ENCODE measurements at places on chromosomes 3 and 15.
A peak's percentile ranks its signal among the peaks of the same experiment; 100 is the strongest.

GRCh38 chr3:187370051-187370450 is 1.9 kb downstream of the RTP4 start:
- no peak for DNase-seq

DNA sequence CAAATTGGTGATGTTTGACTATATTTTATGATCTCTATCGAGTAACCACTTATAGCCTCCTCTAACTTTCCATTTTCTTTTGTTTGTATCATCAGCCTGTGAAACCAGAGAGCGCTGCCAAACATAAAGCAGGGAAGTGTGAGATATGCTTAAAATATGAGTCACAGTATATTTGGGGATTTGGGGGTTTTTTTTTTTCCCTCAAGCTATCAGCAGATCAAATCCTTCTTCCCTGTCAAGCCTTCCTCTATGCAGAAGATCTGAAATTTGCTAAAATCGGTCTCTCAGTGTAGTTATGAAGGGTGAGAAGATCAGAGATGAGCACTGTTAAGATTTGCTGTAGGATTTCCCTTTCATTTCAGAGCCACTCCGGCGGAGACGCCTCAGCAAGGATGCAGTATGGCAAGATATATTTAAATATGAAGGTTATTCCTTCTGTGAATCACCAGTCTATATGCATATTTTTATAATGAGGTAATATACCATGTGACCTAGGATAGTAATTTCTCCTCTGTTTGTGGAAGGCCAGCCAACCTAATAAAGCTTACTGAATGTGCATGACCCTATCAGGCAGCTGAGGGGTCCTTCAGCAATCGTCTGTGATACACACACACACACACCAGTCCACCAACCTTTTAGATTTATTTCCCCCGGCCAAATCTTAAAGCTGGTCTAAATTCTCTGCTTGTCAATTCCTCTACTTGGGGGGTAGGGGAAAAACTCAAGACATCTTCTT is 474.1 kb downstream of the FOXP1 start:
- DNase-seq, result peak; percentile 24

- DNase-seq, result no peak
These were observed 81.9 kb upstream of the ADAMTSL3 start for GRCh38 chr15:83571820-83572707.

GRCh38 chr15:74712311-74712710 is 13.0 kb downstream of the CYP1A1 start:
- no peak for DNase-seq

GRCh38 chr15:40754574-40754882 is 526 bp downstream of the RMDN3 start:
- no peak for DNase-seq

DNA sequence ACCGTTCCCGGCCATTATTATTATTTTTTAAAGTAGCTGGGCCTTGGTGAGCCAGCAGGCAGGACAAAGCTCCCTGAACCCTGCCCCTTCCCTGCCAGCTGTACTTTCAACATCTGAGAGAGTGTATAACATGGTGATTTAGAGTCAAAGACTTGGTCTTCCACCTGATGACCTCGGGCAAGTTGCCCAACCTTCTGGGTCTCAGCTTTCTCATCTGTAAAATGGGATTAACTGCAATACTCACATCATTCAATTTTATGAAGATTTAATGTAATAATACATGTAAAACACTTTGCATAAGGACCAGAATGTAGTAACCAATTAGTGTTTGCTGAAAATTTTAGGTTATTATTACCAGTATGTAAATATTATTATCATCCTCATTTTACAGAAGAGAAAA is 11.9 kb upstream of the TRH start:
- DNase-seq, result no peak

GRCh38 chr3:195271410-195272243 is 668 bp upstream of the XXYLT1 start:
- DNase-seq, result no peak

DNA sequence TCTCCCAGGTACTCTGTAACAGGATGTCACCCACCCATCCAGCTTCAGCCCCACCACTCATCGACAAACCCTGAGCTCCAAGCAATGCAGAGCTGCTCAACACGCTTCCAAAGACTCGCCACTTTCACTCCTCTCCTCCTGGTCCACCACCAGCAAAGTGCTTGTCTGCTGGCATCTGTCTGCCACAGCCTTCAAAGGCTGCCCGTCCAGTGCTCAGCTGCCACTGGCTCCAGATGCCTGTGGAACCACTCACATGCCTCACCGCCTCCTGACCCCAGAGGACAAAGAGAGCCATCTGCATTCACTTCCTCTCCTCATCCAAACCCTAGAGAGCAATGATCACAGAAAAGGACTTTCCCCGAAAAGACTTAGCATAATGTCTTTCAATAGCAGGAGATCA is 109.5 kb upstream of the OCA2 start:
- DNase-seq, result no peak

- no peak for DNase-seq
These were observed 434.5 kb upstream of the RGMA start for GRCh38 chr15:93523481-93523880.

DNA sequence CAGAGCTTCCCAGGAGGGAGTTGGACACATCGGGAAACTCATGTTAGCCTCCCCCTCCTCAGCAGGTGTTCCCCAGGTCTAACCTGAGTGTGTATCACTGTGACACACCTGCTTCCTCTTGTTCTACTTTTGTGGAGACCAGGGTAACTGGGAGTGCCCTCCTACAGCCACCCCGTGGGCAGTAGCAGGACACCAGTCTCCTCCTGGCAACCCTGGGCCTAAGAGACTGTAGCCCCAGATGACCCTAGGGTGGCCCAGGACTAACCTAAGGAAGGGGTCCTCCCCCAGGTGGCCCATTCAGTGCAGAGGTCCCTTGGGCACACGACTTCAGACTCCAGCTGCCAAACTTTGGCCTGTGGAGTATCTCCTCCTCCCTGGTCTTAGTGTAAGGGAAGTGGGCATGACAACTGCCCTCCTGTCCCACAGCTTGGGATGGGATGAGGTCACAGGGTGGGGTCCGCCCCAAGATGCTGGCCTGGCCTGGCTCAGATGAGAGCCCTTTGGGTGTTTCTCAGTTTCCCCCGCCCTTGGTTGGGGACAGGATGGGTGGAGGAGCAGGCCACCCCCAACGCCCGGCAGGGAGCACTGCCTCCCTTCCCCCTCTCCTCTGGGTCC is 4.8 kb downstream of the CSK start:
- DNase-seq, result no peak

- DNase-seq, result peak; percentile 11
These were observed 12.5 kb downstream of the ZPLD1 start for GRCh38 chr3:102447272-102447671.

DNA sequence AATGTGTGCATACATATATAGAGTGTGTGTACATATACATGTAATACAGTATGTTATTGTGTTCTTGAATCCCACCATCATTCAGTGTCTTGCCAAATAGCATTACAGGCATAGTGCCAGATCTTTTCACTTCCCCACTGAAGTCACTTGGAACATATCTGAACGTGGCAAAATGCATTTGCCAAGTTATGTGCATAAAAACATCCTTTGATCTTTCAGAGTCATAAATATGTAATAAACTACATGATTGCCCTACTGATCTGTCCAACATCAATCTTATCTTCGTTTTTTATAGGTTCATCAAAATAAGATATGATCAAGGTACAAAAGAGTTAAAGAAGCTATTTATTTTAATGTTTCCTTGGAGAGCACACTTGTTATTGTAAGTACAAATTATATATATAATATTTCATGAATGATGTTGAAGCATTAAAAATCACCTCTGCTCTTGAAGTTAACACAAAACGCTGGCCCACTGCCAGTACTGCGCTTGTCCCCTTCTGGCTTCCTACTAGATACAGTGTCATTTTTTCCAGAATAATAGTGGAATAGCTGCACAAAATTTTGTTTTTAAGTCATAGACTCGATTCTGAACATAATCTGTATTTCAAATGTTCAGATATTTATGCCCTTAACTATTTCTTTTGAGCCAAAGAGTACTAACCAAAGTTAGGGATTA is 549.5 kb upstream of the ARRDC4 start:
- DNase-seq, result no peak

- no peak for DNase-seq
These were observed 400.8 kb upstream of the THBS1 start for GRCh38 chr15:39180030-39180429.

DNA sequence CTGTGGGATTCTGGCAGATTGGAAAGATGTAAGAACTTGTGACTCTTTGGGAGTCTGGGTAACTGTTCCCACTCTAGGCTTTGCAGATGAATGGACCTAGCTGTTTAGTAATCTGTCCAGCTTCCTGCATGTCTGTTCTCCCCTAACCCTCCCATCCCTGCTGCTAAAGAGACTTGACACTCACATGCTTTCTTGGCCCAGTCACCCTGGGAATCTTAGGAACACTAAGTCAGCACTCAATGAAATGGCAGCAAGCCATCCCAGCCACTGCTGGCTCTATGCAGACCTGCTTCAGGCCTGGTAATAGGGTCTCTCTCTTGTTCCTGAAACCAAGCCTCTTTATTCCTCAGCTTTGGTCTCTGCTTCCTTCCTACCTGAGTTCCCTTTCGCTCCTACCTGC is 63.7 kb upstream of the THSD4 start:
- peak; percentile 57 for DNase-seq

DNA sequence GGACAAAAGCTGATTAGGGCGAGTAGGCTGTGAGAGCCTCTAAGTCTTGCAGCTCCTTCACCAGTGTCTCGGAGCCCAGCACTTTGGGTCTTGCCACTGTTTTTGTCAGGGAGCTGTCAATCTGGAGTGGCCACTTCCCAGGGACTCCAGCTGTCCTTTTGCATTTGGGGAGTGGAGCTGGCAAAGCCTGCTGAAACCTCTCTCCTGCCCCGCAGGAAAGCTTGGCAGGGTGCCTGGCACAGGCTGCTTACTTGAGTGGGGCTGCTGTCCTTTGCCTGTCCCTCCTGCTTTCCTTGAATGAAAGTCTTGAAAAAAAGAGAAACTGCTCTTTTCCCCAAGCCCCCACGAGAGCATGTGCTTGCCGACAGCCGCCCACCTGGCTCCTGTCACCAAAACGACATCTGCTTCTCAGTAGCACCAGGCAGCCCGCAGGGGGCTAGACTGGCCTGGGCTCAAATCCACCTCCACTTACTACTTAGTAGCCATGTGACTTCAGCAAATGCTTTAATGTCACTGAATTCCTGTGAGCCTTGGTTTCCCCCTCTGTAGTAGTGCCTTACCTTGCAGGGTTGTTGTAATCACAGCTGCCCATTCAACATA is 13.7 kb downstream of the USP13 start:
- DNase-seq, result no peak

DNA sequence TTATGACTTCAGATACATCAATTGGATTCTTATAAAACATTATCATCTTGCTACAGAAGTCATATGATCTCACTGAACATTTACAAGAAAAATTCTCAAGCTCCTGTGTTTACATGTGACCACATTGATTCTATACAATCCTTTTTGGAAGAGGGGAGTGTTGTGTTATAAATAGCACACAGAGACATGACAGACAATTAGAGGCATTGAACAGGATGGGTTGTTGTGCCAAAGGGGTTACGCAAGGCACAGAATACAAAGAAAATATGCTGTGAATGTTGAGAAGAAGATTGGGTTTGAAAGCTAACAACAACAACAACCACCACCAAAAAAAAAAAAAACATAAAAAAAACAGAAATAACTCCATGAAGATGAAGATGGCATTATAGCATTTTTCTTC is 32.5 kb upstream of the TBL1XR1 start:
- no peak for DNase-seq

GRCh38 chr3:127652246-127652995 is 20.3 kb upstream of the ABTB1 start:
- no peak for DNase-seq

DNA sequence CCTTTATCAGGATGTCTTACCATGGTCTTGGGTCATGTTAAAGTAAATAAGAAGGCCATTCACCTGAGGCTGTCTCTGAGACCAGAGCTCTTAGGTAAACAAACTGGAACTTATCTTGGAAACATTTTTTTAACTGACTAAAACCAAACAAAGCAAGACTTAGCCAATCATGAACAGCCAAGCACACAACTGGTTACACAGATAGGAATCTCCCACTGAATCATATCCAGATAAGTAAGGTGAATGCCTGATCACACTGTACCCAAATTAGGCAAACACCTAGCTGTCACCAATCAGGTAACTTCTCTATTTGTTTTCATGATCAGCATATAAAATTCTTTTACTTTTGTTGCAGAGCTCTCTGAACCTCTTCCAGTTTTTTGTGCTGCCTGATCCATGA is 205.4 kb downstream of the CNTN3 start:
- no peak for DNase-seq

- DNase-seq, result no peak
These were observed 38.0 kb downstream of the RAB7A start for GRCh38 chr3:128763967-128764366.

GRCh38 chr3:61595288-61595687 is 33.9 kb downstream of the PTPRG start:
- no peak for DNase-seq

- DNase-seq, result no peak
These were observed 50.6 kb upstream of the SLC7A14 start for GRCh38 chr3:170636400-170636973.

DNA sequence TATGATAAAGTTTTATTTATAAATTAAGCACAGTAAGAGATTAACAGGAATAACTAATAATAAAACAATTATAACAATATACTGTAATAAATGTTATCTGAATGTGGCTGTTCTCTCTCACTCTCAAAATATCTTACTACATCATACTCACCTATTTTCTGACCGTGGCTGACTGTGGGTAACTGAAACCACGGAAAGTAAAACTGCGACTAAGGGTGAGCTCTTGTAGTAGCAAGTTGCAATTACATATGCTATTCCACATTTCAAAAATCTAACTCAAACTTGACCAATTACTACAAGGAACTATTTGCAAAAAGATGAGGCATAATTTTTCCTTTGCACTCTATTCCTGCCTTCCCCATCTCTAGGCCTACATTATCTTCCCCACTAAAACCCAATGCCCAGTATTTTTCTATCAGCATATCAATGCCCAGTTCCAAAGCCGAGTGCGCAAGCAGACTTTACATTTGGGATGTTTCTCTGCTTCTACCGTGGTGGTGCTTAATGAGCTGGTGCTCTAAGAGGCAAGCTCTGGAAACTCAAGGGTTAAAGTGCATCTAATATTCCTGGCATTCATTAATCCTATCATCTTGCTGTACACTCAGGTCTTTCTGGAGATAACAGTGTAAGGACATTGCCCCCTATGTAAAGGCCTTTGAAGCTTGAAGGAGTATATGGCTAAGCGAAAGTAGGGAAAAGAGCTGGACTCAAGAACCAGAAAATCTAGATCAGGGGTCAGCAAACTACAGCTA is 6.7 kb downstream of the PCYT1A start:
- no peak for DNase-seq

- DNase-seq, result no peak
These were observed 5.3 kb downstream of the DPP8 start for GRCh38 chr15:65512189-65512588.

- DNase-seq, result no peak
These were observed 155.2 kb upstream of the CGNL1 start for GRCh38 chr15:57221134-57221533.

- no peak for DNase-seq
These were observed 27.5 kb upstream of the DENND4A start for GRCh38 chr15:65819563-65819960.

Measured in retinal pigment epithelial cell (primary cell).